ENCODE measurements at places on chromosomes 2 and 18.

GRCh38 chr18:10822456-10822855 is 296.6 kb downstream of the NAPG start:
- no peak for DNase-seq

DNA sequence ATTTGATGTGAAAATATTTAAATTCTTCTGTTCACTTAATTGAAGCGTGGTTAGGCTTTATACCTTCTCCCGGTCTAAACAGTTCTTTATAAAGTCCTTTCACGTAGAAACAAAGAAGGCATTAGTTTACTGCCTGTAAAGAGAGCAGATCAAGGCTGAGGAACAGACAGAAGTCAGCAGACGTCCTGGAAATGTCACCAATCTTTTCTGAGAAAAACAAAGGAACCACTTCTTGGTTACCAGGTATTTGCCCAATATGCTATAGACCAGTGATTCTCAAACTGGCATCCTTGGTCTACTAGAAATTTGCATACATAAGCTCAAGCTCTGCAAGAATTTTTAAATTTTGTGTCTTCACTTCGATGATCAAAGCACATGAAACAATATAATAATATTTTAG is 89.2 kb upstream of the STK17B start:
- DNase-seq: peak; percentile 78

DNA sequence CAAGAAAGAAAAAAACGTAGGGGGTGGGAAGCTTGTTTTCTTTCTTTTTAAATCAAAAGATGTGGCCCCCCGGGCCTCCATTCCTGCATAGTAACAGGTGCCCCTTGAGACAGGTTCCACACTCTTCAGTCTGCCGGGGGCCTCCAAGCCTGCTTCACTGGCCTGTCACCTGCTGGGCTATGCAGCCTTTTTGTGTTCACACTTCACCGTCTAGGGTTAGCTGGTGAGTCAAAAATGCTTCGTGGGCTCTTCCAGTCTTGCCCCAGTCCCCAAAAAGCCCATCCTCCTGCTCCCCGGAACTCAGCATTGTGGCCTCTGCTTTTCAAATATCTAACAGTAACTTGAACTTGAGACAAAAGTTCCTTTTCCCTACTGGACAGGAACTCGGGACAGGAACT is 67.9 kb downstream of the POLR1A start:
- DNase-seq: peak; percentile 38

GRCh38 chr2:239154971-239155805 is 245.6 kb downstream of the HDAC4 start:
- no peak for DNase-seq

GRCh38 chr2:179098080-179098689 is 48.2 kb upstream of the CCDC141 start:
- DNase-seq: no peak

DNA sequence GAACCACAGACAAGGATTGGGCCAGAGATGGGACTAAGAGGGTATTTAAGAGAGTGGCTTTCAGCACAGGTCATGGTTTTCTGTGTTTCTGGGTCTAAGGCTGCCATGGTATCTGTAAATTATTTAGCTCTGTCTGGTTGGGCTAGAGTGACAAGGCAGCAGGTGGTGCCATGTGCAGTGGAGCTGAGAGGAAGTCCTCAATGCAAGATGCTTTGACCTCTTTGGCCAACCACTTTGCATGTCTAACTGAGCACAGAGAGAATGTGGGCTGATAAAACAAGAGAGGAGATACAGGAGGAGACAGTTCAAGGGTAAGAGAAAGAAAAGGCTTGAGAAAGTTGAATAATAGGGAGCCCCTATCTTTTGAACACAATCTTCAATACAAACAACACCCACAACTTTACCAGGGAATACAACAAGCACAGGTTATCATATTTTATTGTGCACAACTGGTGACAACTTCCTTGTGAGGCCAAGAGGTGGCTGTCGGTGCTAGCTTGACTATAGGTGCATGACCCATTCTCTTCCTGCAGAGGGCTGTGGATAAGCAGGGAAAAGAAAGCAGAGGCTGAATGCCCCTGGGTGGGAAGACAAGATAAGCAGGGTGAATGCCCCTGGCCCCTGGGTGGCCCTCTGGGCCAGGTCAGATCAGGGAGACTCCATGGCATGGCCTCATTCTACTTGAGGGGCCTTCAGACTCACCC is 12.3 kb downstream of the FLACC1 start:
- DNase-seq: no peak

GRCh38 chr2:241563981-241564595 is 5.5 kb downstream of the BOK start:
- DNase-seq: no peak

- DNase-seq: no peak
Observed at GRCh38 chr18:57925706-57926105, 118.3 kb upstream of the NEDD4L start.

GRCh38 chr2:109256921-109257320 is 127.9 kb downstream of the SH3RF3 start:
- no peak for DNase-seq

DNA sequence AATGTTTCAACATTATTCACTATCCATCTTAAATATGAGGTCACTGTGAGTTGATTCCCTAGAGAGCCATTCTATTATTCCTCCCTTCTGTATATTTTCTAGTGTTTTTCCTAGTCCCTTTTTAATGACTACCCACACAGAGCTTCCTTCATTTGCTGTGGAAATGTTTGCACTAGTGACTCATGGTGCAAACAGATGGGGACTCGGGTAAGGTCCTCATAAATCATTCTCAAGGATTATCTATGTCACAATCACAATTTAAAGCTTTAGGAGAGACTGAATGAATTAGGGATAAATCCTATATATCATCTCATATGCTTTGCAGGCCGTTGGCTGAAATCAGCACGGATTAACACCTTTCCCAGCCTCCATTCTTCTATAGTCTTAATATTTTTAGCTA is 159.6 kb downstream of the DCC start:
- DNase-seq: no peak

- DNase-seq: no peak
Observed at GRCh38 chr18:49170925-49171505, 220.2 kb upstream of the SMAD7 start.

DNA sequence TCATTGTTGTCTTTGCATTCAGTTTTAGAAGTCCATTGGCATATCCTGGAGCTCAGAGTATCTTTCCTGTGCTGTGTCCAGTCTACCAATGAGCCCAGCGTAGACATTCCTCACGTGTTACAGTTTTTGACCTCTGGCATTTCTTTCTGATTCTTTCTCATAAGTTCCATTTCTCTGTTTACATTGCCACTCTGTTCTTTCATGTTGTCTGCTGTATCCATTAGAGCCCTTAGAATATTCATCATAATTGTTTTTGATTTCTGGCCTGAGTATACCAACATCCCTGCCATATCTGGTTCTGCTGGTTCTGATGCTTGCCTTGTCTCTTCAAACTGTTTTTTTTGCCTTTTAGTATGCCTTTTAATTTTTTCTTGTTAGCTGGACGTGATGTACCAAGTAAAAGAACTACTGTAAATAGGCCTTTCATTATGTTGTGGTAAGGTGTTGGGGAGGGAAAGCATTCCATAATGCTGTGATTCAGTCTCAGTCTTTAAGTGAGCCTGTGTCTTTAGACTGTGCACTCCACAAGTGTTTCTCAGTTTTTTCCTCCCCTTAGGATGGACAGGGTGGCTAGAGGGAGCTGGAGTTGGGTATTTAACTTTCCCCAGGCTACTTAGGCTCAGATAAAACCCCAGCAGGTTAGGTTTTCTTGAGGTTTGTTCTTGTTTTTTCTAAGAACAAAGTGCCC is 35.6 kb downstream of the CEP192 start:
- DNase-seq: no peak

DNA sequence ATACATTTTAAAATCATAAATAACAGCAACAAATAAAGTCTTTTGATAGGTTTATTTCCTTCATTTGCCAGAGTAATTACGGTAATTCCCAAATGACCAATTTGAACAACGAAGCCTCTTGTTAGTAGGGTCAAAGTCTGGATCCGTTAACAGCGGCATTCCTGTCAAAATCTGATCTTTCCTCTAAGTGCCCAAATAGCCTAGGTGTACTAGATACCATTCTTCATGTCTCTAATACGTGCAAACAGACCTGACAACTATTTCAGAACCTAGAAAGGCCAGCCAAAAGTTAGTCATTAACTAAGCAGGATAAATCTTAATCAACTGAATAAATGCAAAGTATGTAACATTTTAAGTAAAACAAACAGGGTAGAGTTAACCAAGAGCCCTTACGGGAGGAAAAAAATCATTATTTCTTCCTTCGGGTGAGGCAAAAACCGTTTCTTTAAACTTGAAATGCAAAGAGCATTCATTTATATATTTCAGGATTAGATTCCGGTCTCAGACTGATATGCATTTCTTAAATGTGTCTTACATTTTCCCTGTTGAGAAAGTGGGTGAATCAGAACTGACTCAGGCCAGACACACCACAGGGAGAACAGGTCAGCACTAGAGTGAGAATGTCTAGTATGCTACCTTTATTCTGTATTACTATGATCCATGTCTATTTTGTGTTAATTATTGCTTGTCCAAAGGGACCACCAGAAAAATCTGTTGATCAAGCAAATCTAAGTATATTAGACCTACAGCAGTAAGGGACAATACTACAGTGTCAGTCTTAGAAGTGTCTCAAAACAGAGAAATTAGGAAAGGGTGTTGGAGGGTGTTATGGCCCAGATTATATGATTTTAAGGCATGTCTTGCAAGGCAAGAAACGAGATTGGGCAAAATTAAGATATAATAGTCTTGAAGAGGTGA is 141.5 kb upstream of the NDUFV2 start:
- DNase-seq: no peak

GRCh38 chr2:18750672-18751554 is 161.5 kb upstream of the NT5C1B start:
- no peak for DNase-seq

GRCh38 chr2:64336171-64336570 is 117.8 kb upstream of the LGALSL start:
- no peak for DNase-seq

- DNase-seq: no peak
Observed at GRCh38 chr2:237073552-237073951, 12.1 kb upstream of the COPS8 start.

- no peak for DNase-seq
Observed at GRCh38 chr18:36769611-36770314, 59.0 kb downstream of the TPGS2 start.

DNA sequence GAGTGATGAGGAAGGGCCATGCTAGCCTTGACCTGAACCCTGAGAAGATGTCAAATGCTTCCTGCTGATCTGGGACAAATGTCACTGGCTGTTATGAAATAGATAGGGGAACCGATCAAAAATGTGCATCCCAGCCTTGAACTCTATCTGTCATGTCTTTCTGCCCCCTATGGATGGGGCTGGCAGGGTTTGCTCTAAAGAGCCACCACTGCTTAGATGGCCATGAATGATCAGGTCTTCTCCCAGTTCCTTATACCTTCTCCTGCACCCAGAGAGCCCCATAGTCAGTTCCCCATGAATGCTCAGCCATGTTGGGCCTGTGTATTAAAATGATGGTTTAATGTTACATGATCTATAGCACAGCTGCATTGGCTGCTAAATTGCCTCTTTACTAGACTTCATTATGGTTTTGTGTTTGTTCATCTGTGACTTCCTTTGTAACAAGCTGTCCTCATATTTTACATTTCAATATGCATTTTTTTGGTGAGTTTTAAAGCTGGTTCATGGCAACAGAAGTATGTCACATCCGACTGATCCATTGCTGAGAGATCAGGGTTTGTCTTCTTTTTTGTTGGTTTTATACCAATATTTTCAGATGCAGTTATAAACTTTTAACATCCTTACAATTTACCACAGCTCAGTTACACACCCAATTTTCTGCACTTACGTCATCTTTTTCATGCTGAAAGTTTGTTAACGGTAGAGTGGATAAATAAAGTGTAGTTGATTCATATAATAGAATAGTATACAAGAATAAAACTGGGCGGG is 56.3 kb upstream of the SMAD2 start:
- no peak for DNase-seq

- no peak for DNase-seq
Observed at GRCh38 chr2:159736048-159736447, 23.7 kb downstream of the MARCHF7 start.

DNA sequence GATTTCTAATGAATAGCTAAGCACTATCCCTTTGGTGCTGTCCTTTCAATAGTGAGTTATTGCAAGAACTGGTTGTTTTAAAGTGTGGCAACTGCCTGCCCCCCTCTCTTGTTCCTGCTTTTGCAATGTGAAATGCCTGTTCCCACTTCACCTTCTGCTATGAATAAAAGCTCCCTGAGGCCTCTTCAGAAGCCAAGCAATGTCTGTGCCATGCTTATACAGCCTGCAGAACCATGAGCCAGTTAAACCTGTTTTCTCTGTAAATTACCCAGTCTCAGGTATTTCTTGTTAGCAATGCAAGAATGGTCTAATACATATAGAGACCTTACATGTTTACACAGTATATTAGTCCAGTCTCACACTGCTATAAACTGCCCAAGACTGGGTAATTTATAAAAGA is 15.0 kb upstream of the METTL21A start:
- no peak for DNase-seq

GRCh38 chr2:224359569-224359968 is 42.3 kb downstream of the FAM124B start:
- DNase-seq: no peak

GRCh38 chr2:31986906-31987305 is 23.9 kb downstream of the MEMO1 start:
- DNase-seq: no peak

- DNase-seq: no peak
Observed at GRCh38 chr2:101776172-101777043, 78.9 kb downstream of the MAP4K4 start.

DNA sequence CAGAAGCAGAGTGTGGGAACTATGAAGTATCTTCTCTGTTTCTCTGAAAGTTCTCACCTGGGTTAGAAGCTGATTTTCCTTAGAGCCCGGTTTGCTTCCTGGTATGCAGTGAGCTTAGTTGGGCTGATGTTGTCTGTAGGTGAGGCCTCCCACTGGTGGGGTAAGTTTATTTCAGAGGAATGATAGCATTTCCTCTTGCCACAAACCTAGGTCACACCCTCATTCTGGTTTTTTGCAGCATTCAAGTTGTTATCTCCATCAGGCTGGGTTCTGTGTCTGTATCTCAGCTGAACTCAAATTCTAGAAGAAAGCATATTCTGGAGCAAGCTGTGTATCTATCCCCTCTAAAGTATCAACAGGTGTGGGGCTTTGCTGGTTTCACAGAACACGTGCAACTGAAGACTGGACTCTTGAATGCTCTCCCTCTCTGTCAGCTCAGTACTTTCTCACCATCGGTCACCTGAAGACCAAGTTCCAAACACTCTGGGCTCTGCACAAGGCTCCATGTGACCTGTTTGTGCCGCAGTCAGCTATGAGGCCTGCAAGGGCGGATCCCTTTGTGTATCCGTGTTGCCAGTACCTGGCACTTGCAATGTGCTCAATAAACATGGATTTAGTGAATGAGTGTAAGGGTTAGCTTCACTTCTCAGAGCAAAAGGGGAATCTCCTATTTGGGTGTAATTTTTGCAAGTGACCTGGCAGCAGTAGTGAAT is 49.5 kb upstream of the MBOAT2 start:
- DNase-seq: no peak

GRCh38 chr2:67485431-67485830 is 88.3 kb downstream of the ETAA1 start:
- no peak for DNase-seq

- DNase-seq: no peak
Observed at GRCh38 chr2:198645816-198646215, 811.9 kb downstream of the SATB2 start.
